ENCODE measurements at places on chromosomes 6 and 20.

GRCh38 chr6:136550330-136551071 is at the start of gene MAP7:
Gene MAP7 (minus strand): TSS chr6:136550422. CDS start chr6:136550408, 14 bp downstream.
- no peak for DNase-seq

- DNase-seq: no peak
Measured at GRCh38 chr20:50930976-50931305, 296 bp downstream of the ADNP start.

DNA sequence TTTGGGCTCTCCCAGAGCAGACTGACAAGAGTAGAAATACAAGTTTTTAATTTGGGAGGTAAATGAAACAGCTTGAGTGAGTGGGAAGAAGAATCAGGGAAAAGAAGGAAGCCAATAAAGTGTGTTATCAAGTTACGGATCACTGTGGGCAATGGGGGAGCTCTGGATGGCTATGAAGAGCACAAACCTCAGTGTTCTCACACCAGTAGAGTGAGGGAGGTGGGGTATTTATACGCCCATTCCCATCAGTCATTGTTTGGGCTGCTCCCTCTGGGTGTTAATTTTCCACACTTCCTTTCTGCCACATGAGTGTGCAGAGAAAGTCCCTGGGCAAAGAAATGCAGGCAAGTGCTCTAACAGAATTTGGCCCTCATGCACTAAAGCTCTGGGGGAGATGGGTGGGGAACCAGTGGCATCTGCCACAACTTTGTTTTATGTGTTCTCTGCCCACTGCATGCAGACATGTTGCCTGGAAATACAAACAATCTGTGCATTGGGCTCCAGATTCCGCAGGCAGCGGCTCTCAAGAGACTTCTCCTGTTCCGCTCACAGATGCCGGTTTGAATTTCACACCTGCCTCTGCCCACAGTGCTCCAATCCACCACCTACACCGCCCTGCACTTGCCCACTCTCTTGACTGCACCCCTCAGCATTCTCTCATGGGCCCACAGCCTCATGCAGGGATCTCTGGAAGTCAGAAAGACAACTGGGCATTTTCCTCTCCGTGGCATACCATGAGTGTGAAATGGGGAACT is 211.1 kb upstream of the RNF24 start:
- DNase-seq: no peak

DNA sequence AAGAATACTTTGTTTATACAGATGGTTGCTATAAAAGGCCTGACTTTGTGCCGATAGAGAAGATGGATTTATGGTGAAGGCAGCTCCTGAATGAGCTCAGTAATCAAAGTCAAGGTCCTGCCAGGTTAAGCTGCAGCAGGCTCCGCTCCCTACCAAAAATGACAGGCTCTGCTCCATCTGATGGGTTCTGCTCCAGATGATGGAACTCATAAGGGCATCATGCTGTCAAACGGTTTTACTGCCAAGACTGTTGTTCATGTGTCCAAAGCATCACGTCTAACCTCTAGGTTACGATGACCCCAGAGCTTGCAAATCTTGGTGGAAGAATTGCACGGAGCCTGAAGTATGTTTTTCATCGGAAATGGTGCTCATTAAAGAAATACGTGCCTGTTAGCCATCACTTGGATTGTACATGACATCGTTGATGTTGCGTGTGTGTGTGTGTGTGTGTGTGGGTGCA is 19.2 kb upstream of the PTGIS start:
- DNase-seq: no peak

GRCh38 chr20:51611625-51611890 is 69.0 kb upstream of the NFATC2 start:
- DNase-seq: no peak

- no peak for DNase-seq
Measured at GRCh38 chr6:167566711-167567141, 241.8 kb downstream of the TTLL2 start.
